ENCODE measurements at places on chromosomes 1 and 21. TPM values are rescaled to one million over a fixed set of nuclear protein-coding genes. Genes with fewer than 3 reads are reported as not detected.
A peak's percentile ranks its signal among the peaks of the same experiment; 100 is the strongest.

The CD2 gene
- total RNA-seq: 0.68 TPM

DNA sequence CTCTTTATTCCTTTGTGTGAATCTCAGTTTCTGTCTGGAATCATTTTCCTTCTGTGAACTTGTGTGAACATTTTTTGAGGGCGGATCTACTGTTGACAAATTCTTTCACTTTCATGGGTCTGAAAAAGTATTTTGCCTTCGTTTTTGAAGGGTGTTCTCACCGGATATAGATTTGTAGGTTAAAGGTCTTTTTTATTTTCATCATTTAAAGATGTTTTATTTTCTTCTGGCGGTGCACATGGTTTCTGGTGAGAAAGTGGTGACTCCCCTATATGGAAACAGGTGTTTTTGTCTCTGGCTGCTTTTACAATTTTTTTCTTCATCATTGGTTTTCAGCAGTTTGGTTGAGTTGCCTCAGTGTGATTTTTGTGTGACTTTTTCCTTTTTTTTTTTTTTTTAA, 94.9 kb downstream of the DYRK1A start:
- no peak overlapping the region for H3K27ac ChIP-seq
- peaks cover 88% of the 10 kb centered on the region for H3K4me1 ChIP-seq
- H3K27me3 ChIP-seq: no peaks in the 10 kb centered on the region
- DNase-seq: no peak
- H3K36me3 ChIP-seq: no peaks in the 10 kb centered on the region

DNA sequence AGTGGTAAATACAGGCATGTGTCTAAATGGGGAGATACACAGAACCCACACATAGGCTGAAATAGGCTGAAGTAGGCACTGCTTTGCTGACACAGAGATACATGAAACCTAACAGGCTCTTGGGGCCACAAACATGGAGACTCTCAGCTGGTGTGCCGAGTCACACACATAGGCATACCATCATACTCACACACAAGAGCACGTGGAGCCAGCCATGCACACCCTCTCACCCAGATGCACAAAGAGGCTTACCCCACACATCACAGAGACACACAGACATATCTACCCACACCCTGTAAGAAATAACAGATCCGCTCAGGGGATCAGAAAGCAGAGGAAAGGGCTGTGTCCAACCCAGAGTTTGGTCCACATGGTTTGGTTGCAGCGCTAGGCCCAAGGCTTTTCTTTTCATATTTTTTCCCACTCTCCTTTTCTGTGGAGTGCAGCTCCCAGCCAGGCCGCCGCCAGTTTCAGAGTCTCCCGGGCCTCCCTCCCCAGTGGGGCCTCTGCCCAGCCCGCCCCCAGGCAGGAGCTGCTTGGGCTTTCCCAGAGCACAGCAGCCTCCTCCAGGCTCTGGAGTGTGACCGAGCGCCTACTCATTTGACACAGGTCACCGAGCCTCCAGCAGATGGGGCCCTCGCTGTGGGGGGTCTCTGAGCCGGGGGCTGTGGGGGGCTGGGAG, 3.9 kb upstream of the POU3F1 start:
- no peaks in the 10 kb centered on the region for H3K36me3 ChIP-seq
- no peak overlapping the region for H3K4me3 ChIP-seq
- H3K27ac ChIP-seq: no peak overlapping the region
- H3K27me3 ChIP-seq: peaks cover 9% of the 10 kb centered on the region

The DNAJC28 gene
- 4.2 TPM for total RNA-seq

DNA sequence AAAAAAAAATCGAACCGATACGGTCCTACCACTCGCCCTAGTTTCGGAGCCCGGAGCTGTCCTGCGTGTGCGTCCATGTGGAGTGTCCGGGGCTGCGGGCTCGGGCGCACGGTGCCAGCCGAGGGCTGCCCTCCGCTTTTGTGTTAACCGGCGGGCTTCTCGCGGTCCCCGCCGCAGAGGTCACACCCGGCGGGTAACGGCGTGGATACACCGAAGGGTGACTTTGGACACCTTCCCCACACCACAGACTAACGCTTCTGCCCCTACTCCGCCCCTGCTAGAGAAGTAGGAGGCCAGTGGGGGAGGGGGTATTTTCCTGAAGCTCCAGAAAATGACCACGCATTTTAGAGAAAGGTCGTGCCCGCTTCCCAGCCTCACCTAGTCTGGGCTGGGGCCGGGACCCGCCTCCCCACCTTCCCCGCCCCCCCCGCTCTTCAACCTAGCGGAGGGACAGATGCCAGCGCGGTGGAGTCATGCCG, 609 bp upstream of the ATF3 start:
- H3K27ac ChIP-seq: peak overlapping the region; percentile 98
- H3K36me3 ChIP-seq: no peaks in the 10 kb centered on the region
- DNase-seq: no peak
- H3K27me3 ChIP-seq: no peaks in the 10 kb centered on the region

DNA sequence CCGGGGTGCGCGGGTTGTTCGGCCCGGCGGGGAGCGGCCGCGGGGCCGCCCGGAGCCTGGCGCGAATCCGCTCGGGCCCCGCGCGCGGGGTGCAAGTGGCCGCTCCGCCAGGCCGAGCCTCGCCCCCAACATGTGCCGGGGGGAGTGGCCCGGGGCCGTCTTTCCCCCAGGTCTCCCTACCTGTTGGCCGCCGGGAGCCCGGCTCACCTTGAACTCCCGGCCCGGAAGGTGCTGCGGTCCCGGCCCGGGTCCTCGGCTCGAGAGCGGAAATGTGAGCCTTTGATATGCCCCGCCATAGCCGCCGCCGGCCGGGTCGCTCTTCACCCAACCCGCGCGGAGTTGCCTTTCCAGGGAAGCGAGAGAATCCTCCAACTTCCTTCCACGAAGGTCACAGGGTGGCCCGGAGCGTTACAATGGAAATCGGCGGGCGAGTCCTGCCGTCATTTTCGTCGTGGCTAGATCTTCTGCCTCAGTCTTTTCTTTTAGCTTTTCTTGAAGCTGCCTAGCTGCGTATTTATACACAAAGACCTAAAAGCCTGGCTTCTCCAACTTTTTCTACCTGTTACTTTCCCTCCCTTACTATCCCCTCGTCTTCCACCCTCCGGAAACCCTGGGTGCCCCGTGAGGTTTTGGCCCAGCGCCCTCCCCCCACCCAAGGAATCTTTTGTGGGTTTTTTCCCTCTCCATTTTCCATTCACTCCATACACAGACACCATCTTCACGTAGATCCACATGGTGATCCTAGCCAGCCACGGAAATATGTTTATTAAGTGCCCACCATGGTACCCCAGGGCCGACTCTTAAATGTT, 867 bp downstream of the PTGFRN start:
- peak overlapping the region; percentile 84 for H3K27ac ChIP-seq
- peaks cover 40% of the 10 kb centered on the region for H3K4me1 ChIP-seq
- peak; percentile 76 for DNase-seq

- no peaks in the 10 kb centered on the region for H3K4me1 ChIP-seq
- no peak overlapping the region for H3K27ac ChIP-seq
- H3K4me3 ChIP-seq: no peak overlapping the region
- peaks cover 27% of the 10 kb centered on the region for H3K36me3 ChIP-seq
- no peak for DNase-seq
Observed at GRCh38 chr1:212328248-212328647, 43.0 kb downstream of the PPP2R5A start.

- peaks cover 9% of the 10 kb centered on the region for H3K4me1 ChIP-seq
- no peak overlapping the region for H3K27ac ChIP-seq
- no peak for DNase-seq
- H3K36me3 ChIP-seq: no peaks in the 10 kb centered on the region
- no peak overlapping the region for H3K4me3 ChIP-seq
- no peaks in the 10 kb centered on the region for H3K27me3 ChIP-seq
Observed at GRCh38 chr1:7345516-7345915, 425.6 kb upstream of the VAMP3 start.

GRCh38 chr1:175450219-175450618, 257.6 kb upstream of the KIAA0040 start:
- no peak for DNase-seq
- no peak overlapping the region for H3K4me3 ChIP-seq
- H3K27me3 ChIP-seq: no peaks in the 10 kb centered on the region

DNA sequence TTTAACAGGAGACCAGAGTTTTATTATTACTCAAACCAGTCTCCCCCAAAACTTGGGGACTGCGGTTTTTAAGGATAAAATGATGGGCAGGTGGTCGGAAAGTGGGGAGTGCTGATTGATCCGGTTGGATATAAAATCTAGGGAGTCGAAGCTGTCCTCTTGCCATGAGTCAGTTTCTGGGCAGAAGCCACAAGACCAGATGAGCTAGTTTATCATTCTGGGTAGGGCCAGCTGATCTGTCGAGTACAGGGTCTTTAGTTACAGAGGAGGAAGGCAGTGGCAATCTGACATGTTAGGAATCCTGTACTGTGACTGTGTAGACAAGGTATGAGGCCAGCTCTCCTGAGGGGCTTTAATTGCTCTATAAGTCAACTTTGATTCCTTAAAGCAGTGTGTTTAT, 22.9 kb upstream of the FOXE3 start:
- peaks cover 12% of the 10 kb centered on the region for H3K27me3 ChIP-seq
- no peaks in the 10 kb centered on the region for H3K4me1 ChIP-seq
- DNase-seq: no peak
- H3K4me3 ChIP-seq: no peak overlapping the region
- H3K27ac ChIP-seq: no peak overlapping the region

DNA sequence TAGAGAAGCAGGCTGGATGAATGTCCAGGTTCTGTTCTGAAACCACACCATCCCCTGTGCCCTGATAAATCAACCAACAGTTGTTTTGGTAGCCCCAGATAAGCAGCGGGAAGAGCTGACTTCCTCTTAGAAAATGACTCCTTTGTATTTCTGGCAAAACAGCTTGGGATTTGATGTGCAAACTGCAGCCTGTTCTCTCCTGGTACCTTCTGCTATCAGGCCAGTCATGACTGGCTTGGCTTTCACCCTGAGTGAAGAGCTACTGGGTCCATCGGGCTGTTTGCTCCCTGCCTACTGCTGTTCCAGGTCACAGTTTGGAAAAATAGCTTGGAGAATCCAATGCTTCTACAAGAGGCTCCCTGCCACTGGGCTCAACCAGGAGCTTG, 116.8 kb downstream of the DTL start:
- no peak overlapping the region for H3K4me3 ChIP-seq
- no peaks in the 10 kb centered on the region for H3K36me3 ChIP-seq

Data from heart left ventricle (tissue), 16 donors.